Midbrain (tissue), 1 donor: ENCODE measurements at places on chromosomes 3 and 15.

- no peak for DNase-seq
These were observed 27.9 kb downstream of the SIDT1 start for GRCh38 chr3:113560271-113560670.

GRCh38 chr3:136939489-136939888, 18.3 kb upstream of the IL20RB start:
- DNase-seq = no peak

DNA sequence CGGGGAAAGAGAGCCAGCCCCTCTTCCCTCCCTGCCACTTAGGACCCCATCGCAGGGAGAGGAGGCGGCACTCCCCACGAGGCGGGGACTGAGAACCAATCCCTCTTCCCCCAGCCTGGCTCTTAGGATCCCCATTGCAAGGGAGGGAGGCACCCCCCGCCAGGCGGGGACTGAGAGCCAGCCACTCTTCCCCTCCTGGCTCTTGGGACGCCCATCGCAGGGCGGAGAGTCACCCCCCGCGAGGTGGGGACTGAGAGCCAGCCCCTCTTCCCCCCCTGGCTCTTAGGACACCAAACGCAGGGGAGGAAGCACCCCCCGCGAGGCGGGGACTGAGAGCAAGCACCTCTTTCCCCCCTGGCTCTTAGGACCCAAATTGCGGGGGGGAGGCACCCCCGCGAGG, 34.2 kb upstream of the SSUH2 start:
- no peak for DNase-seq

- DNase-seq = no peak
These were observed 10.3 kb downstream of the GPR156 start for GRCh38 chr3:120274739-120275167.

GRCh38 chr15:67143646-67144045, 78.2 kb downstream of the SMAD3 start:
- DNase-seq = no peak

- DNase-seq = no peak
These were observed 63.1 kb downstream of the CGNL1 start for GRCh38 chr15:57439128-57440027.

DNA sequence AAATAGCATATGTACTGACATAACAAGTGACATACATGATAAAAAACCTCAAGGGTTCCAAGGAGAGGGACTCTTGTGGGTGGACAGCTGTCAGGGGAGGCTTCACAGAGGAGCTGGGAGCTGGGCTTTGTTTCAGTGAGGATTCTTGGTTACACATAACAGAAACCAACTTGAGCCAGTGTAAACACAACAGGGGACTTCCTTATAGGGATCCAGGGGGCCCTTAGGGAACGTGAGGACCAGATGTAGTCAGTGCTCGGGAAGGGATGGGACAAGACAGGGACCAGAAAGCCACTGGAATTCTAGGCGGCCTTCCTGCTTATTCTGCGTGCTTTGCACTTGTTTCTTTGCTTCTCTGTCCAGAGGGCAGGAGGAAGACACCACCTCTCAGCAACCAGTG, 34.9 kb downstream of the SNAPC5 start:
- DNase-seq = no peak

DNA sequence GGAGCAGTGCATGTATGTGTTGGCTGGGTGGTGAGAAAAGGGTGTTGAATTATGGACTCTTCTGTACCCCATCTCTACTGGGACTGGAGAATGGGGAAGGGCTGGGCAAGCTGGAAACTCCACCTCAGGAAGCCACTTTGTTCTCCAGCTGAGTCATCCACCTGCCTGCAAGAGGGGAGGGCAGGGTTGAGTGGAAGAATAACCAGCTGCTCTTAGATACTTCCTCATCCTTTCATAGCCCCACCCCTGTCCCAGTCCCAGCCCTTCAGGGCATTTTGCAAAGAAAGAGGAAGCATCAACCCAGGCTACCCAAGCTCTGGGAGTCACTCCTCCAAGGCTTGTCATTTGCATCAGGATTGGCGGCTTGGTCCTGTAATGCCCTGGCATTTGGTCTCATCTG, 33.1 kb downstream of the RAB11A start:
- DNase-seq = peak; percentile 15

DNA sequence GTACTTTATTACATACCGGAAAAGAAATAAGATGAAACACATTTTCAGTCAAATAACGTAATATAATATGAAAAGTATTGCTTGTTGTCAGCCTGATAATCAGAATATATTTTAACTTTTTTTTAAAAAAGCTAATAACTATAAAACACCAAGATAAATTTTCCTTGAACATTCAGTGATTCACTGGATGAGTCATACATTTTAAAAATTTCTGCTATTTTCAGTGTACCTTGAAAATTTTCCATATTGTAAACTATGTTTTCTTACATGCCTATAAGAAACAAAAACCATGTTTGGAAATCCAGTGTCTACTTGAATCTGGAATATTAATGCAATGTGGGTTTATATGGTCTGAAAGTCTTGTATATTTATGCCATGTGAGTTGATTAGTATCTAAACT, 36.3 kb upstream of the MEIS2 start:
- no peak for DNase-seq

- no peak for DNase-seq
These were observed 368.1 kb upstream of the SEMA6D start for GRCh38 chr15:47349179-47349578.

DNA sequence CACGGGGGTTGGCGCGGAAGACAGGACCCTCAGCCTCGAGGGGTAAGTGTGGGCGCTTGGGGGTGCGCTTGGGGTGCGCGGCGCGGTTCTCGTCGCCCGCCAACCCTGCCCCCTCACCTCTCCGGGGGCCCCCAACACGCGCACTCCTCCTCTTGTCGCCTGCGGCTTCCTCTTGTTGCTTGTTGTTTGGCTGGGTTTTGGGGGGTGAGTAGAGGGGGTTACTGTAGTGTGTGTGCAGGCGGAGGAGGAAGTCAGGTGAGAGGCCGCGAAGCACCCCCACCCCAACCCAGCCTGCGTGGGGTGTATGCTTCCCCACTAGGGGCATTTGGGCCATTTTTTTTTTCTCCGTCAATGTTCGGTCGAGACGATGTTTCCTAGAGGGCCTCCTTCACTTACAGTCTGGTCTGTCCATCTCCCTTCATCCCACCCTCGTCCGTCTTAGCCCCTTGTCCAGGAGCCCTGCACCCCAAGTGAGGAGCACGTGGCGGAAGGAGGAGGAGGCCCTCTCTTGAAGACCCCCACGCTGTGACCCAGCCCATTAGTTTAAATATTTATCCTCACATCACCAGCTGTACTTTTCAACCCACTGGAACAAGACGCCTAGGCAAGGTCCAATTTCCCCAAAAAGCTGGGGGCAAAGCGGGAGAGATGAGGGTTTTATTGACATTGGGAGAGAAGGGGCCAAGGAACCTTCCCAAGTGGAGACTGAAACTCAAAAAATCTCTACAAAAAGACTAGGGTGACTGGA, 20.4 kb upstream of the SATB1 start:
- DNase-seq = peak; percentile 6

- no peak for DNase-seq
These were observed 810.0 kb upstream of the NR2F2 start for GRCh38 chr15:95520511-95520910.

GRCh38 chr3:141373232-141373631, 4.9 kb downstream of the ZBTB38 start:
- DNase-seq = no peak

GRCh38 chr15:62887113-62887570, 155.4 kb upstream of the TPM1 start:
- peak; percentile 21 for DNase-seq

DNA sequence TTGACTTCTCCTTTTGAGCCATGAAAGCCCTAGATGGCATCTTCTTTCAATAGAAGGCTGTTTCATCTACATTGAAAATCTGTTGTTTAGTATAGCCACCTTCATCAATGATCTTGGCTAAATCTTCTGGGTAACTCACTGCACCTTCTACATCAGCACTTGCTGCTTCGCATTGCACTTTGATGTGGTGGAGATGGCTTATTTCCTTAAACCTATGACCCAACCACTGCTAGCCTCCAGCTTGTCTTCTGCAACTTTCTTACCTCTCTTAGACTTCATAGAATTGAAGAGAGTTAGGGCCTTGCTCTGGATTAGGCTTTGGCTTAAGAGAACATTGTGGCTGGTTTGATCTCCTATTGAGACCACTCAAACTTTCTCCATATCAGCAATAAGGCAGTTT, 189.8 kb downstream of the PLCL2 start:
- no peak for DNase-seq

GRCh38 chr15:91032919-91033803, 10.8 kb upstream of the VPS33B start:
- peak; percentile 2 for DNase-seq

DNA sequence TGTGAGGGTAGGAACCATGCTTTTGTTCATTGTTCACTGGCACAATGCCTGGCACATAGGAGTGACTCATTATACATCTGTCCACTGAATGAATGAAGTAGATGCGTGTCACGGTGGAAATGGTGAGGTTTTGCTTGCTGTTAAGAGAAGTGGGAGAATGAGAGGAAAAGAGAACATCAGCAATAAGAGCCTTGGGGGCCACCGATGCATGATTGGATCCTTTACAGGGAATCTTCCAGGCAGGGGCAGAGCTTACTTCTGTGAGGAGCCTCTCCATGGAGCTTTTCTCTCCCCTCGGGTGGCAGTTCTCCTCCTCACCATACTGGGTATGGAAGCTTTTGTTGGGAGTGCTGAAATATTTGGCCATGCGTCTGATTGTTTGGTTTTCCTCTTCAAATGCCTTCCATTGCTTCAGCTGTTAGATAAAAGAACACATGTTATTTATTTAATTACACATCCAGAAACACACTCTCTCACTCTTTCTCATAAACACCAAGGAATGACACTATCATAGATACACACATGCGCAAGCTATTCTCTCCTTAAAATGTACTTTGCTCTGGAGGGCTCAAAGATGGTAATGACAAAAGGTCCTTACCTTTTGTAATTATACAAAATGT, 78.9 kb upstream of the GSK3B start:
- DNase-seq = no peak

DNA sequence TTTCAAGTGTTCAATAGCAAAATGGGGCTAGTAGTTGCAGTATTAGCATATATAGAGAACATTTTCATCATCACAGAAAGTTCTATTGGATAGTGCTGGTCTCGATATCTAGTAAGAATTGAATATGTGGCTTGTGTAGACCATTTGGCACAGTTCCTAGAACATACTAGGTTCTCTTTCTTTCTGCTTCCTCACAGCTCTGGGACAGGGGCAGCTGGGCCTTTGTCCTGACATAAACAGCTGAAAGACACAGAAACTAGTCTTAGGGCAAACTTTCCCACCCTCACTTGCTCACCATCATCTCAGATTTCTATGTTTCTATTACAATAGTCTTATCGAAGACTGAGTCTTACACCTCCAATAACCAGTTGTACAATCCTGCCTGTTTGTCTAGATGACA, 63.7 kb upstream of the DLG1 start:
- no peak for DNase-seq

DNA sequence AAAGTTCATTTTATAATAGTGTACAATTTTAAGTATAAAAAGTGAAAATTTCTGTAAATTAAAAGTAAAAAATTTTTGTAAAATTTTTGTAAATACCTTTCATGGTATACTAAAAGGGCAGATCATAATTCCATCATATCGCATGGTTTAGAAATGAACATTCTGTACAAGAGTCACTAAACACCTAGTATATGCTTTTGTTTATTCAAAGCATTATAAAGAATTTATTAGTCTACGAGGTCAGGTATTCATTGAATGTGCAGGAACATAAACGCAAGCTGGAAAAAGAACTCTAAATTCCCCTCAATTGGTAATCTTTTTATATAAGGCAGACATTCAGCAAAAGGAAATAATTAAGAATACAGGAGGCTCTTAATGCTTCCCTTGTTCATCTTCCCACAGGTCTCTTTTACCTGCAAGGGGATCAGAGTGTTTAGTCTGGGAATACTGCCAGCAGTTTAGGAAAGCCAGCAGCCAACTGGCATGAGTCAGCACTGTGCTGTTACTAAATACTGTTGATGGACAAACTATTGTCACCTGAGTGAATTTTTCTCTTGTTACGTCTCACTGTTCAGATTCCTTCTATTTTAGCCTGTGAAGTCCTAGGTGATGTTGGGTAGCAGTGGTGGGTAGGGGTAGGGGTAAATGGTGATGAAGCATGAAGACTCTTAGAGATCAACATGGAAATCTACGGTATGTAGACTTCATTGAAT, 70.1 kb downstream of the UQCC5 start:
- peak; percentile 13 for DNase-seq

GRCh38 chr3:151925419-151925818, 52.0 kb downstream of the SUCNR1 start:
- no peak for DNase-seq

DNA sequence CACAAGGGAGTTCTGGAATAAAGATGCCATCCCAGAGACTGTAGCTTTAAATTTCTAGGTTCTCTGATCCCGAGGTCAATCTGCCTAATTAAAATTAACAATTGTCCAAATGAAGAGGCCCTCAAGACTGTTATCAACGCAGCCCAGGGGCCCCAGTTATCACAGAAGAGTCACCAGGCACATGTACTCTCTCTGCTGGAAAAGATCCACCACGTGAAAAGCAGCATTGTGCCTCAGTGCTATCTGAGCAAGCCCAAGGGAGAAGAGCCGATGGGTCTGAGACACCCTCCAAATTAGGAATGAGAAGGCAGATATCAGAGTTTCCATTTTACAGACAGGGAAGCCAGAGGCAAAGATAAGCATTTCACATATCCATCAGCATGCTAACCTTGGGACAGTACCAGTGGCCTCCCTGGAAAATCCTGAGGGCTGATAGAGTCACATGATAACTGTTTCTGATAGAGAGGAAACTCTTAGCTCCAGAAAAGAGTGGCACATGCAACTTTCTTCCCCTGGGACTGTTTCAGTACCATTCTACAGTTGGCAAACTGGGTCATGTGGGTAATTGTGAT, 55.5 kb downstream of the ITGB5 start:
- DNase-seq = no peak

- no peak for DNase-seq
These were observed 1.2 kb downstream of the CLN6 start for GRCh38 chr15:68228143-68228970.

- no peak for DNase-seq
These were observed 27.6 kb downstream of the FBXW12 start for GRCh38 chr3:48399387-48400172.

DNA sequence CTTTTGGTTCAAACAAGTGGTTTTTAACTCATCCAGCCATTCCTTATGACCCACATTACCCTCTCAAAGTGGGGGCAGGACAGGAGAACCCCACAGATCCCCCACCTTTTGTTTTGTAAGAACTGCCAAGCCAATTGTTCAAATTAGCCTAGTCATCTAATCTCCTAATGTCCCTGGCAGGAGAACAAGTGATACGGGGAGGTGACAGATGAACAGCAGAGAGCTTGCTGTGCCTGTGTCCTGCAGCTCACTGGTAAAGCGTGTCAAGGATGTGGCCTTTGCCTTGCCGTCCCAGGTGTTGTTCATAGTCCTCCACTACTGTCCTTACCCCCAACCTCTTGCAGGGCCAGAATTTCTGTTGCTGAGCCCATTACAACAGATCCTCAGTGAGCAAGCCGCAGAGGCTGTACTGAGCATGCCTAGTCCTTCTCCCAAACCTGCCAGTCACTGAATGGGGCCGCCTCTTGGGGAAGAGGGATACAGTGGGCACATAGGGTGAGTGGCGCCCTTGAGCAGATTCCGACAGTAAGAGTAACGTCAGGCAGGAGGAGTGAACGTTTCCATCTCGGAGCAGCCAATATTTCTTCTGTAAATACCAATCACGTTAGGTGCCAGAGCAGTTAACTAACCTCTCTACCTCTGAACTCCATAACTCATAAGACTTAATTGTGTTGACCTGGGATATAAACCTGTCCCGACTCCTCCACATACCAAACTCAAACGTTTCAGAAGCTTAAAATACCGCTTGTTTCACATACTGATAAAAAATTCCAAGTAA, 87.4 kb downstream of the ITPR1 start:
- no peak for DNase-seq

GRCh38 chr3:123096731-123097130, 29.9 kb downstream of the PDIA5 start:
- DNase-seq = peak; percentile 66
